MV-4-11 (cell line): ENCODE measurements at places on chromosomes 13 and 19.

DNA sequence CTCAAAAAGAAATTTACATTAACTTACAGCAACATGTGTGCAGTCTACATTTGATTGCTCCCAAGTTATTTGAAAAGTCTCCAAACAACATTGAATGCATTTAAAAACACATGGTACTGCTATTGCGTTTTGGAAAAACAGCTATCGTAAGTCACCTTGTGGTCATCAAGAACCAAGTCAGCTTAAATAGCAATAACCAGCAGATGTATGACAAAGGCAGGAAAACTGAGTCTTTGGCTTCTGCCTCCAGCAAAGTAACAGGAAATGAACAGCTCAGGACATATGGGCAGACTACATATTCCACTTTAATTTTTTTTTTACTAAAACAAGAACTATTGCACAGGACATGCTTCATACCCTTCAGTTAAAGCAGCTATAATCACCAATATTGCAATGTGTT is 580.6 kb upstream of the SPRY2 start:
- peak; percentile 7 for DNase-seq

- DNase-seq, result peak; percentile 97
Observed at GRCh38 chr19:55133639-55134444, 15.2 kb downstream of the TNNT1 start.

GRCh38 chr13:112818698-112819045 is 128.8 kb downstream of the ATP11A start:
- no peak for DNase-seq

DNA sequence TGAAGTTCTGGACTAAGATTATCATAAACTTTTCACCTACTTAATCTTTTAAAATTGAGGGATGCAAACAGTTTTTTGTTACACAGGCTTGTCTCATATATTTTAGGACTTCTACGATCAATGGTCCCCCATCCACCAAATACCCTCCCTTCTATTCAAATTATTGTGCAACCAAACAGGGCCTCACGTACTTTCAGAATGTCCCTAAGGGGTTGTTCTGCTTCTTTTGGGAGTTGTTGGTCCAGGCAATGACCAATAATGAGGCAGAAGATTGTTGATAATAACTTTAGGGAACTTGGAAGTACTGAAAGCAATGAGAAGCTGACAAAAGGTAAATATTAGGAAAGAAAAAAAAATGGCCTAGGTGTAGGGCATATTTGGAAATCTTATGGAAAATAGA is 2.9 kb downstream of the DNAJC15 start:
- no peak for DNase-seq

DNA sequence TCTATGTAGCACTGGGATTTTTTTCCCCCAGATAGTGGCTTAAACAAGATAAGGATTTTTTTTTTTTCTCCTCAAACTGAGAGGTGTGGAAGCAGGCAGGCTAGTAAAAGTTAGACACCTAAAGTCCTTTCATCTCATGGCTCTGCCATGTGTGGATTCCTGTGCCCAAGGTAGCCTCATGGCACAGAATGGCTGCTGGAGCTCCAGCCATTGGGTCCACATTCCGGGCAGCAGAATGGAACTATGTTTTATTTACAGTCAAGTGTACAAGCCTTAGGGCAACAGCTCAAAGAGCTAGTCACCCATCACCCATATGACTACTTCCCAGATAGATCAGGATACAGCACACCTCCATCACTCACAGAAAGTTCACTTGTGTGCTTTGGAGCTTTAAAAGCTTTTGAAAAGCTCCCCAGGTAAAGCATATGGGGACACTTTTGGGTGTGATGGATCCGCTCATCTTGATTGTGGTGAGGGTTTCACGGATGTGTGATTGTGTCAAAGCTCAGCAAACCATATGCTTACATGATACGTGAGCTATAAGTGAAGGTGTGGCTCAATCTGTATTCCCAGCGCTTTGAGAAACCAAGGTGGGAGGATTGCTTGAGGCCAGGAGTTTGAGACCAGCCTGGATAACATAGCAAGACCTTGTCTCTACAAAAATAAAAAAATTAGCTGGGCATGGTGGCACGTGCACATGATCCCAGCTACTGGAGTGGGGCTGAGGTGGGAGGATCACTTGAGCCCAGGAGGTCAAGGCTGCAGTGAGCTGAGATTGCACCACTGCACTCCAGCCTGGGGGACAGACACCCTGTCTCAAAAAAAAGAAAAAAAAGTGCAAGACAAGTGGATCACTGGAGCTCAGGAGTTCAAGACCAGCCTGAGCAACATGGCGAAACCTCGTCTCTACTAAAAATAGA is 18.1 kb downstream of the PGLS start:
- peak; percentile 70 for DNase-seq

- no peak for DNase-seq
Observed at GRCh38 chr13:102028868-102029267, 373.0 kb downstream of the FGF14 start.

GRCh38 chr13:45003417-45003816 is 14.1 kb downstream of the GPALPP1 start:
- DNase-seq, result no peak

GRCh38 chr13:44817131-44817671 is 172.1 kb downstream of the NUFIP1 start:
- DNase-seq, result no peak

DNA sequence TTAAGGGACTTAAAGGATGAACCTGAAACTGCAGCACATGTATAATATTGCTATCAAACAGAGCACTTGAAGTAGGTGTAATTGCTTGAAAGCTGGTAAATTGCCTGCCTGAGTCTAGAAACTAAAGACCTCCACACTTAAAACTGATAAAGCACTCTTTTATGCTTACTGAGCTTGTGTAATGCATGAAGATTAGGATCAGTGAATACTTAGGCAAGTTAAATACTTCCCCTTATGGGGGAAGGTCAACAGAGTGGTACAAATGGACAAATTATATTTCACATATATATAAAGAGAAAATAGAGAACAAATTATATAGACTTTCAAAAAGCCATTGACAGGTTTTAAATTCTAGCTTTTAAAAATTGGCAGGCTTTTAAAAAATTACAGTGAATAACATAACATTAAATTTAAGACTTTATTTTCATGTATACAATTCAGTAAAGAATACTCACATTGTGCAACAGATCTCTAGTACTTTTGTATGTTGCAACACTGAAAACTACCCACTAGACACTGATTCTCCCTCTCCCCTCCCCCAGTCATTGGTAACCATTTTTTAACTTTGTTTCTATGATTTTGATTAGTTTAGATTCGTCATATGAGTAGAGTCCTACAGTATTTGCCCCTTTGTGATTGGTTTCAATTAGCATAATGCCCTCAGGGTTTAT is 23.9 kb downstream of the PIBF1 start:
- peak; percentile 81 for DNase-seq

DNA sequence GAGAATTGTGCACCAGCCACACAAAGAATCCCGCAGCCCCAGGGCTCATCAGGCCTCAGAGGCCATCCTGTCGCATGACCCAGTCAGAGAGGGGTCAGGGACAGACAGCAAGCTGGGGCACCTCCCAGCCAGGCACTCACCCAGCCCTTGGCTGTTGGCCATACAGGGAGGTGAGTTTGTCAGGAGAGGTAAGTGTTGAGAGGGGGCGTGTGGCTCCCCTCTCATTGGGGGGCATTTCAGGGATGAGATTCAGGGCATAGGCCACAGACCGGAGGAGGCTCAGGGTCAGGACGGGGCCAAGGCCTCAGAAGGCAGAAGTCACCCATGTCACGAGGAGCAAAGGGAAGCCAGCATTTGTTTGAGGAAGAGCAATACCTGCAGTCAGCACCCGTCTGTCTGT is 37.1 kb downstream of the MYO9B start:
- no peak for DNase-seq

DNA sequence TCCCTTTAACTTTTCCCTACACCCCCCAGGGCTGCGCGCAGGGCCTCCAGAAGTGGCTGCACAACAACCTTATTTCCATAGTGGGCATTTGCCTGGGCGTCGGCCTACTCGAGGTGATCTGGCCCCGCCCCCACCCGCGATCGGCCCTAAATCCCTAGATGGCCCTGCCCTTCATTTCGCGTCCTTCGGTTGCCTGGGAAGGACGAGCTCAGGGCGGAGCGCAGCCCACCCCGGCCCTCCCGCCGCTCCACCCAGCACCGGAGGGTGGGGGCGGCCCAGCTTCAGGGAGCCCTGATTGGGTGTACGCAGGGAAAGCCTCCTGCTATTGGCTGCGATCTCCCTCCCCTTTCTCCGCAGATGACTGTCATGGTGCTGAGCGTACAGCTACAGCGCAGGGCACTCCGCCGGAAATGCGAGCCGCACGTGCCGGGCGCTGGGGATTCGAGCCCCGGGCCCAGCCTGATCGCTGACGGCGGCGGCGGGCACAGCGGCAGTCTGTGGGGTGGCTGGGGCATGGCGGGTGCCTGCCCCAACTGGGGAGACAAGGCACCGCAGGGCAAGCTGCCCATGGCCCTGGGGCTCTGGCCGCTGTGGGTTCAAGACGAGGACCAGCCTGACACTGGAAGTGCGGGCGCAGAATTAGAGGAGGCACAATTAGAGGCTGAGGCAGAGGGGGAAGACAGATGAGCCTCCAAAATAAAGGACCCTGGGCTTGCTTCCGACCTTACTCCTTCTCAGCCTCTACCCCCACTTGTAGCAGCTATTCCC is 4.3 kb downstream of the CD37 start:
- DNase-seq, result no peak

GRCh38 chr13:62512194-62513141 is 1096.8 kb upstream of the PCDH20 start:
- DNase-seq, result peak; percentile 26

GRCh38 chr13:44930280-44930679 is 59.0 kb downstream of the NUFIP1 start:
- no peak for DNase-seq

GRCh38 chr19:49872245-49873128 is 4.7 kb downstream of the AKT1S1 start:
- no peak for DNase-seq

GRCh38 chr19:2252797-2253105 is 3.5 kb downstream of the JSRP1 start:
- no peak for DNase-seq

DNA sequence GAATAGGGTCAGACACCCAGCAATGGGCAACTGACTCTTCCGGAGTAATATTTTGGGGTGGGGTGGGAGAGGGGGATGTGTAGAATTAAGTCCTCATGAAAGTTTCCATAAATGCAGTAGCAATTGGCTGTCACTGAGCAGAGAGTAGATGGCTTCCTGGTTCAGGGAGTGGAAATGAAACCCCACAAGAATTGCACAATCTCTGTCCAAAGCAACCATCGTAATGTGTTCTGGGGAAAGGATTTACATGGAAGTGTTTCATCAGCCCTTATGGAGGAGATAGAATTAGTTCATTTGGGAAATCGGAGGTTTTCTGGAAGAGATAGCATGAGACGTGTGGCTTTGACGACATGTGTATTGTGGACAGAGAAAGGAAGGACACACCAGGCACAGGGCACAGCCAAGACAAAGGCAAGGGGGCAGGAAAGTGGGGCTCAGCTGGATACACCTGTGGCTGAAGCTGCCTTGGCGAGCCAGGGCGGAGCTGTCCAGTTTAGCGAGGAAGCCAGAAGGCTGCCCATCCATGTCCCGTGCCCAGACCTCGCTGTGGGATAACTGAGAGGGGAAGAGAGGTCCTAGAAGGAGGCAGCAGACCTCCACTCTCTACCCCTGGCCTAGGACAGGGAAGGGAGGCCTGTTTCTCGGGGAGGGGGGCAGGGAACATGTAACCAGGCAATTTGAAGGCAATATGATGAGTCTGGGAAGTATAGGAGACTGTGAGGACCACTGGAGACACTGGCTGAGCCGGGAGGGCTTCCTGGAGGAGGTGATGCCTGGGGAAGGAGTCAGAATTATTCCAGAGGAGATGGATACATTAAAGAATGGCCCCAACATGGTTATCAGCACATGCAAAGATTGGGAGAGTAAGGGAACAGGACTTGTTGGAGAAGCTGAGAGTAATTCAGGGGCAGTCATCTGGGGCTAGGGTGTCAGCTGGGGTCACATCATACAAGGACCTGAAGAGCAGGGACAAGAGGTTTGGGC is 2.6 kb upstream of the CLEC4G start:
- DNase-seq, result peak; percentile 99

GRCh38 chr19:7701654-7702457 is at the start of gene FCER2:
FCER2 (minus strand) TSS chr19:7702131; CDS start chr19:7699760, 2,371 bp downstream.
- peak; percentile 91 for DNase-seq

- DNase-seq, result peak; percentile 57
Observed at GRCh38 chr13:27450921-27451471, 632 bp upstream of the MTIF3 start.

DNA sequence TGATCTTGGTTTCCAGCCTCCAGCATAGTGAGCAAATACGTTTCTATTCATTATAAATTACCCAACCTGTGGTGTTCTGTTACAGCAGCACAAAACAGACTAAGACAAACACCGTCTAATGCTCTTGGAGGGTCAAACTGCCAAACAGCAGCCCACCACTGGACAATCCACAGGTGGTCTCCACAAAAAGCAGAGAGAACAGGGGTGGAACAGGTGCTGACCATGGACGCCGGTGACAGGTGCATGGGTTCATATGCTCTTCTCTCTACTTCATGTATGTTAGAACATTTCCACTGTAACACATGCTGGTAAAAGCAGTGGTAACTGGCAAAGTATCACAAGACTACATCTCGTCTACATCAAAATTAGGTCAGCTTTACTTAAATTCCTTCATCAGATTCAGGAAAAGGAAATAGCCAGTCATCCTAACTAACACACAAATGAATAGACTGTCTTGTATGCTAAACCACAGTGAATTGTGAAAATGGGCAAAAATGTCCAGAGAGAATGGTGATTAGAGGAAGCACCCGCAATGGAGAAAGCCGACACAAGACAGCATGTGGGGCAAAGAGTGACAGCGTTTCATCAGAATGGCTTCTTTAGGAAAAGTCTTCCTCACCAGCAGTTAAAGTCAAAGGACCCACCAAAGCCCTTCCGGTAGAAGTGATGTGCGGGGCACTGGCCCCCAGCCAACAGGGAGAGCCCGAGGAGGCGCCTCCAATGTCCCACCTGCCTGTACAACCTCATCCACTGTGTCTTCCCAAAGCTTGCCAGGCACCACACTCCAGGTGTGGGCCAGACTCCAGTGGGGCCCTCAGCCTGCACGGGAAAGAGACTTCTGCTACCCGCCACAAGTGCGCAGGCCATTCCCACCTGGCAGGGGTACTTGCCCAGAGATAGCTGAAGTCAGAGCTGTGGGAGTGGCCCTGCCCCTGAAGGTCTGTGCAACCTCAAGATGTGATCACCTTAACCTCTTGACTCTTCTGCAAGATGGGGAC is 6.5 kb downstream of the CARS2 start:
- DNase-seq, result peak; percentile 13

DNA sequence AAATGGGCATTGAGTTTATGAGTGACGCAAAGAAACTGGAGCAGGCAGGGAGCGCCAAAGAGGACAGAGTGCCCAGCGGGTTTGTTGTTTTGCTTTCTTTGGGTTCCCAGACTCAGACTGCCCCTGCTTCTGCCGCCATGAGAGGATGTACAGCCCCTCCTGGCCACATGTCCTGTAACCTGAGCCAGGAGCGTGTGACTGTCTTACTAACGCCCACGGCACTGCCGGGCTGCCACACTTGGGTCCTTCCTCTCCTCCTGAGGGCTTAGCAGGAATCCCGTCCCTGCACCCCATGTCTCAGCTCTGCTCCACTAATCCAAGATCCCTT is 80.5 kb downstream of the GPR12 start:
- no peak for DNase-seq
